ENCODE measurements at places on chromosomes 13 and 19.

DNA sequence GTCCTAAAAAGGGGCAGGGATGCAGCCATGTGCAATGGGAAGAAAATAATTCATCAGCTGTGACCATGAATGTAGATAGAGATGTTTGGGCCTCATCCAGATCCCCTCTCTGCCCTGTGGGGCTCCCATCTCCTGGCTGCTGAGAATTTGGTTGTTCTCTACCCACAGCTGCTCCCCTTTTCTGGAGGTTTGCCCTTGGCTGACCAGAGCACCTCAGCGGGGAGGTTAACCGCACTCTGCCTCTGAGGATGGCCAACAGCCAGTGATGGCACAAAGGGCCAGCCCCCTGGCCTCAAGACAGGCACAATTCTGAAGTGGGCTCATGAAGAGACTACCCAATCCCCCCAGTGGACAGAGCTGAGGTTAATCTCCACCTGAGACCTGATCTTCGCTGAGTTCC, 61.5 kb upstream of the SERP2 start:
- DNase-seq, result no peak

DNA sequence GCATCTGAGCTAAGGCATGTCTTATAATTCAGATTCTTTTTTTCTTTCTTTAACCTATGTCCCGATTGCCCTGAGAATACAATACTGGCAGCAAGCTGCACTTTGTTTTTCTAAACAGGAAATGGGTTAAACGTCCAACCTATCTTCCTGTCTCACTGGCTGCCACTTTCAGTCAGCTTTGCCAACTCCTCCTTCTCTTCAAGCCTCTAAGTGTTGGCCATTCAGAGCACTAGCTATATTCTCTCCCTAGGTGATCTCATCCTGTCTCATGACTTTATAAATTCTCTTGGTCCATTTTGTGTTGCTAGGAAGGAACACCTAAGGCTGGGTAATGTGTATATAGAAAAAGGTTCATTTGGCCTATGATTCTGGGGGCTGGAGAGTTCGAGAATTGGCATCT, 109.5 kb upstream of the TSC22D1 start:
- no peak for DNase-seq

DNA sequence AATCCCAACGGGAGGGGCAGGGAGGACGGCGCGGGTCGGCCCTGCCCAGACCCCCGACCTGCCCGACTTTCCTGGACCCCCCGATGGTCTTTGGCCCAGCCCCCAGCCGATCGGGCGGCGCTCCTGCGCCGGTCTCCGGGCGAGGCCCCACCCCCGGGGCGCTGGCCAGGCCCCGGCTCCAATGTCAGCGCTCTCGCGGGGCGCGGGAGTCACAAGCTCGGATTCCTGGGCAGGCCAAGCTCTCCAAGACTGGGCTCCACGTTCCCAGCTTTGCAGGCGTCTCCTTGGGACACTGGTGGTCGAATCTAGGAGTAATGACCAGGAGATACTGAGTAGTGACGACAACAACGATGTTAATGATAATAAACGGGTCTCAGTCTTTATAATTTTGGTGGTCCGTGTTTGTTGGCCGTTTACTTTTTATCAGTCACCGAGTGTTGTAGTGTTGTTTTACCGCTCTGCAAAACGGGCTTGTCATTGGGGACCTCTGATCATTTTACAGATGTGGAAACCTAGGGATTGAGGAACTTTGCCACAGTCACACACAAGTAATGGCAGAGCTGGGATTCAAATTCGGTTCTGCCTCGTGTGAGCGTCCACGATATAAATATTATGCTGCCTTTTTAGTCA, 545 bp downstream of the RAD23A start:
- DNase-seq, result no peak

DNA sequence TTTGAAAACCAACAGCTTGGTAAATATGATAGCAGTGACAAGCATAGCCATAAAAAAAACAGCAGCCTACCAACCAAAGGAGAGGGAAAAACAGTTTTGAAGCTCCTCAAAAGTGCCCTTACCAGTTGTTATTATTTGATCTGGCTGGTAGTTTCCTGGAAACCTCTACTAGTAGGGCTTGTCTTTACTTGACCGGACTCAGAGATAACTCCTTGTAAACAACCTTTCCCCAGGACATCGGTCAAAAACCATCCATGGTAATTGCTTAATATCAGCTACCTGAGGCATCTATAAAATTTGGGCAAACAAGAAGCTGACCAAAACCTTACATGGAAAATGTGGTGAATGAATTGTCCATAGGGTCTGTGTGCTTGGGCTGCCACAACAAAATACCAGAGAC, 210.9 kb downstream of the FGF14 start:
- no peak for DNase-seq

- no peak for DNase-seq
Measured at GRCh38 chr13:72303941-72304746, 423.3 kb downstream of the MZT1 start.

GRCh38 chr13:109105899-109106298, 476.5 kb downstream of the MYO16 start:
- no peak for DNase-seq

DNA sequence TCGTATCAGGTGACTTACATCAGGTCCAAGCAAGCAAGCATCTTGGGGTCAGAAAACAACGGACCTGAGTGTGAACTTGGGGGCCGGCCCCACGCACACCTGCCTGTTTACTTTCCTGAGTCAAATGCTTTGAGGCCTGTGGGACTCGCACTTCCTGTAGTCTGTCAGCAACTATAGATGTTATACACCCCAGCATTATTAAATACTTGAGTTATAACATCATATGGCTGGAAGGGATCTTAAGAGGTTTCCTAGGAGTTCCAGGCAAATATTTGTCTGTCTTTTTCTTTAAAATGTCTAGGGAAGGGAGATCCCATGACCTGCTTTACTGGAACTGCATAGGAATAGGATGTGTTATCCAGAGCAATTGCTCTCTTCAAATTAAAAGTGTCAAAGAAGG, 280.6 kb downstream of the SHISA2 start:
- DNase-seq, result no peak

- DNase-seq, result no peak
Measured at GRCh38 chr19:8702350-8702749, 3.8 kb upstream of the ACTL9 start.

DNA sequence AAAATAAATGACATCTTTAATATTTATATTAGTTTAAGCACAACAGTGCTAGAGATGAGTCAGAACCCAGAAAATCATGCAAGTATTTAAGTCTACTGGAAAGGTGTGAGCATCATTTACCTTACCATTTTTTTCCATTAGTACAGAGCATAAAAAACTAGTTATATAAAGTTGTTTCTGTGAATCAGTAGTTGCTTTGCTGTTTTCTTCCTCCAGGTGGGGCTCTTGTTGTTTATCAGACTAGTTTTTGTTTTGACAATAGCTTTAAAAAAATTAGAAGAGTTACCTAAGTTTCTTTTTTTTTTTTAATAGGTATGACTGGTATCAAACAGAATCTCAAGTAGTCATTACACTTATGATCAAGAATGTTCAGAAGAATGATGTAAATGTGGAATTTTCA, 12.7 kb downstream of the SUGT1 start:
- no peak for DNase-seq

GRCh38 chr13:72141855-72142519, 275.0 kb upstream of the DACH1 start:
- DNase-seq, result no peak

GRCh38 chr19:35267353-35267817, 1.4 kb upstream of the USF2 start:
- no peak for DNase-seq

- DNase-seq, result no peak
Measured at GRCh38 chr13:29858667-29859066, 8.2 kb upstream of the UBL3 start.

- DNase-seq, result no peak
Measured at GRCh38 chr19:42286349-42287016, 15.4 kb upstream of the PRR19 start.

GRCh38 chr13:51065372-51066090, 45.5 kb downstream of the C13orf42 start:
- no peak for DNase-seq

- no peak for DNase-seq
Measured at GRCh38 chr13:113065406-113066141, 40.0 kb upstream of the F7 start.
